Activated T-helper 2 cell treated with anti-CD3 and anti-CD28 coated beads, Interferon-gamma antibody, Interleukin-2, Interleukin-4, amounts not matched to agents 10 μg/mL and 5 μg/mL and 100 μg/mL, durations not matched to agents 14 hours and 24 hours and 36 hours (primary cell): ENCODE measurements at places on chromosomes 16 and 17. TPM values are rescaled to one million over a fixed set of nuclear protein-coding genes. Genes with fewer than 3 reads are reported as not detected.

GRCh38 chr16:69762814-69763598 lies 874 bp downstream of the WWP2 start:
- DNase-seq, result no peak

GRCh38 chr16:66344533-66345145 lies 21.9 kb upstream of the CDH5 start:
- DNase-seq, result no peak

GRCh38 chr16:53092284-53092683 lies 37.5 kb downstream of the CHD9 start:
- no peak for DNase-seq

DNA sequence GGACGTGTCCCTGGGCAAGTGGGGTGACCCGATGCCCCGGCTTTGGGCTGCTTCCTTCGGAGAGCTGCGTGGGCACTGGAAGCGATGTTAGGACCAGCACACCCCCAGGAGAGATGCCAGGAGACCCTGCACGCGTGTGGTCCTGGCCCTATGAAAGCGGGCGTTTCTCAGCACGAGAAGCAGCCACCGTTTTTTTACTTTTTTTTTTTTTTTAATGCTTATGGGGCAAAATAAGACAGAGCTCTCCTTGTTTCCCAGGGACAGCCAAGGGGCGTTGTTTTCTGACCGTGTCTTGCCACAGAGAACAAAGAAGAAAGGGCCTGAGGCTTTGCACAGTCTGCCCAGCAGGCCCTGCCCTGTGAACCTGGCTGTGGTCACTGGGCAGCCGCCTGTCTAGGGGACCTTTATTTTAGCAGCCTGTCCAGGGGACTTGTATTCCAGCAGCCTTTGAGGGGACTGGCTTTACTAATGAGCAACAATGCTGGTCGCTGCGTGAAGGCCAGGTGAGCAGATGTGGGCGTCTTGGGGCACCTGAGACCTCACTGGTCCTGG lies 996 bp downstream of the SLC25A10 start:
- no peak for DNase-seq

DNA sequence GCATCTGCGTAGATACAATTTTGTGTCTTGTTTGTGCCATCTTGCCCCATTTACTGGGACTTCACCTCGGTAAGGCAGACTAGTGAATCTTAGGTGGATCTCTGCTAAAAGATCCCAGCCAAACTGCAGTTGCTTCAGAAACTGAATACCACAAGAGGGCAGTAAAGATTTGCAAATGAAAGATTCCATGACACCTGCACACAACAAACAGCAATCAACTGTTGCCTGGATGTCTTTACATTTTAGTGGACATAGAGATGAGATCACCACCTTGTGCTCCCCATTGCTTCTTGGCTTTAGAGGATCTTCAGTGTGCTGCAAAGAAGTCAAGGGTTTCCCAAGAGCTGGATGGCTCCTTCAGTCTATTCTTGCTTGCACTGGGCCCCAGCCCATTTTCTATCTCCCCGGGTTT lies 119.2 kb upstream of the CACNG5 start:
- DNase-seq, result no peak

DNA sequence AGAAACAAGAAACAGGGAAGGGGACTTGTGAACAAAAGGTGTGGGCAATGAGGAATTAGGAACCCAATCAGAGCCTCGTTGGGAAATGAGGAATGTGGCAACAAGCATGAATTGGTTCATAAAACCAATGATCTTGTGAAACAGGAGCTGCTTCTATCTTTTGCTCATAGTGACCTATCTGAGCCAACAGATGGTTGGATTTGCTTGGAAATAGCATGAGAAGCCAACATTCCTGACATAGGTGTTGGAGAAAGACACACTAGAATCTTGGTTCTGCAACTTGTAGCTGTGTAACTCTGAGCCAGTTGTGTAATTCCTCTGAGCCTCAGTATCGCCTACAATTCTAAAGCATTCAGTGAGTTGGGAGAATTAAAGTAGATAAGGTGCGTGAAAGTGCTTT lies 251.9 kb upstream of the AXIN2 start:
- DNase-seq, result no peak

- DNase-seq, result no peak
These were observed 16.8 kb downstream of the CPD start for GRCh38 chr17:30395398-30396022.

- DNase-seq, result no peak
These were observed 235.7 kb downstream of the NTN1 start for GRCh38 chr17:9256751-9257629.

- no peak for DNase-seq
These were observed 82.8 kb downstream of the TBC1D16 start for GRCh38 chr17:79952901-79953300.

DNA sequence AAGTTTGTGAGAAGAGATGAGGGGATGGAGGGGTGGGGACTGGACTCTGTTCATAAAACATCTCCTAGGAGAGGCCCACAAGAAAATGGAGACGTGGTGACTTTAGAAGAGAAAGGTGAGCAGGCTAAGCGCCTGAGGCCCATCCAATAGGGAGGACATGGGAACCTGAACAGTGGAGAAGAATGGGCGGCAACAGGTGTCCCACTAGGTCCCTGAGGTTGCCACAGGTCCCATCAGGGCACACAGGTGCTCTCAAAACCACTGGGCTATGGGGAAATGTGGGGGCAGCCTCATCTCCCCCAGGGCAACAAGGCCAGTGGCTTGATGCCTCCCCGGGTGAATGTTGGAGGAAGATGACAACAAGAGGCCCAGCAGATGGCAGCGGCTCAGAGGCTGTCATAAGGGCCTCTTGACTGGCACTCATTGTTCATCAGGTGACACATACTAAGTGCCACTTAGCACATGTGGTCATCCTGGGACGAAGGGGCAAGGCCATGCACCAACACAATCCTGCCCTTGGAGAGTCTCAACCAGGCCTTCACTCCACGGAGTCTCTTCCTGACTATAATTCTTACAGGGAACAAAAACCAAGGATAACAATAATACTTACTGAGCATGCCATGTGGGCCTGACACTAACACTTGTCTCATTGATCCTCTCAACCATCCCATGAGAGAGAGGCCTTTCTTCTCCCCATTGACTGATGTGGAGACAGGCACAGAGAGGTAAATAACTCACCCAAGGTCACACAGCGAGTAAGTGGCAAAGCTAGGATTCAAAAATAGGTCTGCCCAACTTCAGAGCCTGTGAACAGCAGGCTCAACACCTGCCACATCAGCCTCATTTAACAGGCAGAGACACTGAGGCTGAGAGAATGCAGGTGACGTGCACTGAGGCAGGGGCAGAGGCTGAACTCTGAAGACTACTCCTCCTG lies 38.0 kb downstream of the CUEDC1 start:
- DNase-seq, result no peak

- DNase-seq, result no peak
These were observed 396.6 kb upstream of the ASIC2 start for GRCh38 chr17:33689725-33690124.

GRCh38 chr17:58313815-58314705 lies 14.5 kb downstream of the TSPOAP1 start:
- DNase-seq, result no peak

- DNase-seq, result no peak
These were observed 231.1 kb upstream of the SDK2 start for GRCh38 chr17:73875346-73875745.

DNA sequence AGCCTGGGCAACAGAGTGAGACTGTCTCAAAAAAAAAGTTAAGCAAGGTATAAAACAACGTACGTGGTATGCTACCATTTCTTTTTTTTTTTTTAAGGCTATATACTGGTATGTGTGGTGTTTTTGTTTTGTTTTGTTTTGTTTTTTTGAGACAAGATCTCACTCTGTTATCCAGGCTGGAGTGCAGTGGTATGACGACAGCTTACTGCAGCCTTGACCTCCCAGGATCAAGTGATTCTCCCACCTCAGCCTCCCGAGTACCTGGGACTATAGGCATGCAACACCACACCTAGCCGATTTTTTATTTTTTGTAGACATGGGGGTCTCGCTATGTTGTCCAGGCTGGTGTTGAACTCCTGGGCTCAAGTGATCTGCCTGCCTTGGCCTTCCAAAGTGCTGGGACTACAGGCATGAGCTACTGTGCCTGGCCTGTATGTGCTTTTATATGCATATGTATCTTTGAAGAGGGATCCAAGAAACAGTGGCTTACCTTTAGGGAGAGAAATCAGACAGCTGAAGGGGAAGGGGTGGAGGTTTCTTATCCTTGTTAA lies 6.5 kb downstream of the CENPV start:
- no peak for DNase-seq

DNA sequence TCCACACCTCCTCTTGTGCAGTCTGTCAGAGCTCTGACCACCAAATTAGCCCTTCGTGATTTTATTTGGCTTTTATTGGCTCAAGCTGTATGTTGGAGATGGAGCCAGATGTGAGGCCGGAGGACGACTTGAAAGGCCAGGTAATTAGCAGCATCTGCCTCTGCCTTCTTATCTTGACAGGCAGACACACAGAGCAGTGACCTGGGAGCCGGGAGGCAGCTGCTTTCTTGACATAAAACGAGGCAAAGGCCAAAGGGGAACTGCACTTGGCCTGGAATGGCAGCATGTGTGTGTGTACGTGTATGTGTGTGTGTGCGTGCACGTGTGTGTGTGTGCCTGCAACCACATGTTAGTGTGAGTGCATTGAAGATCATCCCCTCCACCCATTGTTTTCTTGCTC lies 56.9 kb upstream of the BRD7 start:
- no peak for DNase-seq

GRCh38 chr16:66574531-66574930 lies 4.7 kb upstream of the CMTM2 start:
- DNase-seq, result no peak

- no peak for DNase-seq
These were observed 89.0 kb downstream of the SHISA6 start for GRCh38 chr17:11330006-11330405.

DNA sequence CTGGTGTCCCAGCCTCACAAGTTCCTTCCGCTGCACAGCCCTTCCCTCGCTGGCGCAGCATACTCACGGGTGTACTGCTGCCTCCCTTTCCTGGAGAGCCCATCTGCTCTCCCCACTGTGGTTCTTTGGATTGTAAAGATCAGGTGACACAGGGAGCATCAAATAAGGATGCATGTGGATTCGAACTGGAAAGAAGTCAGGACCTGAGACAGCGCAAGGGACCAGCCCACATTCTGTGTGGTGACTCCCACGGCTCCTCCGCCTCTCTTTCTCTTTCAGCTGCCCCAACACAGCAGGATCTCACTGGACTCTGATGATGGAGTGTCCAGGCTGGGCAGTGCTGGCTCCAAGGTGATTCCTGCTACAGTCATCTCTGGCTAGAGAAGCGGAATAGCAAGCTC lies 8.1 kb downstream of the LDAF1 start:
- no peak for DNase-seq

- DNase-seq, result no peak
These were observed 225.1 kb downstream of the LGALS9B start for GRCh38 chr17:20242271-20242670.

GRCh38 chr17:51189628-51190027 lies 23.4 kb downstream of the NME2 start:
- no peak for DNase-seq

DNA sequence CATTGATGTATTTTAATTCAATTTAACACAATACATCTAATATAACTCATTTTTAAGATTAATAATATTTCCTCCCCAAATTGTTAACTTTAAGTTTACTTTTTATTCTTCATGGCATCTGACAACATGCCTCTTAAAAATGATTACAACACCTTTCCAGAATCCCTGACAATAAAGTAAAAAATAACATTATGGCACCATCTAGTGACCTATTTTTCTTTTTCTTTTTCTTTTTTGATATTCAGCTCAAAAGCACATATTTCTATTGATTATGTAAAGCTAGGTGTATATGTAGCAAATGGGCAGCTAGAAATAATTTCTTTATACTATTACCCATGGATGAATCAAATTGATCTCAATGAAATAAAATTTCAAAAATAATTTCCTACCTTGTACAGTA lies 834.3 kb upstream of the CDH8 start:
- DNase-seq, result no peak

DNA sequence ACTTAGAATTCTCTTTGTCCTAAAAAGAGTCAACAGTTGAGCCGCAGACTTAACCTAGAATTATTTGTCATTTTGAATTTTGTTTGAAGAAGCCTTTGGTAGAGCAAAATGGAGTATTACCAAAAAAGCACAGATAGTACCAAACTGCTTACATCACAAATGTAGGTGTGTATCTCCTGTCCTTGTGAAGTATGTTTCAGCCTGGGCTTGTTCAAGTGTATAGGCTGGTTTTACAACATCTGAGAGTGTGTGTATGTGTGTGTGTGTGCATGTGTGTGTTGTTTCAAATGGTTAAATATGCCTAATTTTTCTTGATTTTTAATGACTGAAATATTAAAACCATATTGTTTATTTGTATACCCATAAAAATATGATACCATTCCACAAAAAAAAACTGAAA lies 188.7 kb upstream of the AXIN2 start:
- DNase-seq, result no peak

- no peak for DNase-seq
These were observed 54.4 kb downstream of the CYTH1 start for GRCh38 chr17:78727476-78728229.

GRCh38 chr16:53094013-53094630 lies 39.3 kb downstream of the CHD9 start:
- peak; percentile 8 for DNase-seq

- DNase-seq, result no peak
These were observed 1.2 kb downstream of the NEUROD2 start for GRCh38 chr17:39606434-39607056.

DNA sequence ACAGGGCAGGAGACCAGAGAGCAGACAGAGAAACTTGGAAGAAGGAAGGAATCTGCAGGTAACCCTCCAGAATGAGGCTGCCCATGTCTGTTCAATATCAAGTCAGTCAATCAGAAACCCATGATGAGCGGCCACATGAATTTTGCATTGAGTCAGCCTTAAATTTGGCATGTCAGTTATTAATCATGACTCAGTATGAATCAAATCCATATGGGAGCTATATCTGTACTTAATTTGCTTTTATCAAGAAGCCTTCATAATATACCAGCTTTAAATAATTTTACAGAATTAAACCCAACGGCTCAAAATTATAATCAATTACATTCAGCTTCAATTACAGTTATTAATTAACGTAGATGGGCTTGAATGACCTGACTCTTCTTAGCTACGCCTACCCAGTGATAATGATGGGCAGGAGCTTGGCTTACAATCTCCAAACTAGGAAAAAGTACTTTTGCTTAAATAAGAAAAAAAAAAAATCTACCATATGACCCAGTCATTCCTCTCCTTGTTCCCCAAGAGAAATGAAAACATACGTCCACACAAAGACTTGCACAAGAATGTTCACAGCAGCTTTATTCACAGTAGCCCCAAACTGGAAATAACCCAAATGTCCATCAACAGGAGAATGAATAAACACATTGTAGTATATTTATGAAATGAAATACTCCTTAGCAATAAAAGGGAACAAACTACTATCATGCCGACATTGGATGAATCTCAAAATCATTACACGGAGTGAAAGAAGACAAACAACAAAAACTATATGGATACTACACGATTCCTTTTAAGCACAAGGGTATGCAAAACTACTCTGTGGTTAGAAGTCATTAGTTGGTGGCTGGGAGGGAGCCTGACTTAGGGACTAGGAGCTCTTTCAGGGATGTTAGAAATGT lies 48.6 kb downstream of the SLC39A11 start:
- DNase-seq, result no peak

The ABCC11 gene
- 0.05 and 0.09 TPM in 2 replicates for total RNA-seq

The KCTD19 gene
- 0.87 and 1.2 TPM in 2 replicates for total RNA-seq

The CD300H gene
- not detected in 2 replicates for total RNA-seq

The CLEC19A gene
- not detected in 2 replicates for total RNA-seq

The CD300LF gene
- total RNA-seq, result not detected in 2 replicates

The CDRT15L2 gene
- not detected in 2 replicates for total RNA-seq

The CCL16 gene
- not detected in 2 replicates for total RNA-seq

The SLC6A2 gene
- total RNA-seq, result not detected in 2 replicates

The SHBG gene
- total RNA-seq, result 0.46 TPM in 1 of 2 replicates, not detected in the other

The UNC45B gene
- not detected in 2 replicates for total RNA-seq
